ENCODE measurements at places on chromosomes 1 and 21.

- no peak for DNase-seq
These were observed 1.4 kb downstream of the MAP1LC3C start for GRCh38 chr1:241997401-241997998.

- DNase-seq = no peak
These were observed 15.1 kb upstream of the ST6GALNAC3 start for GRCh38 chr1:76059451-76059850.

DNA sequence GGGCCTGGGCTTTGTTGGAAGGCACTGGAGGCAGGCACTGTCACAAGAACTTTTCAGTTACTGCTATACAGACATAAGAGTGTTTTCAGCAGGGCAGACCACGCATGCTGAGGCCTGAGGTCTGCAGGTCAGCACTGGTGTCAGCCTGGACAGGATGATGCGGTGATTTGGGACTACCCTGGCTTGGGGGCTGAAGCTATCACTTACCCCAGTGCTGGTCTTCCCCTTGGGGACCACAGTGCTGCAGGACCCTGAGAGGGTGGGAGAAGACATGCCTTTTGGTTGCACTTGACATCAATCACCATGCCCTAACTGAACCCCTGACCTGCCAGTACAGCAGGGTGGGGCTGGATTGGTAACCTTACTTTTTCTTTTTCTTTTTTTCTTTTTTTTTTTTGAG is 9.2 kb downstream of the DMRTB1 start:
- no peak for DNase-seq

- no peak for DNase-seq
These were observed 80.6 kb downstream of the PAPPA2 start for GRCh38 chr1:176543360-176544129.

GRCh38 chr1:102640872-102641271 is 467.4 kb downstream of the COL11A1 start:
- no peak for DNase-seq

DNA sequence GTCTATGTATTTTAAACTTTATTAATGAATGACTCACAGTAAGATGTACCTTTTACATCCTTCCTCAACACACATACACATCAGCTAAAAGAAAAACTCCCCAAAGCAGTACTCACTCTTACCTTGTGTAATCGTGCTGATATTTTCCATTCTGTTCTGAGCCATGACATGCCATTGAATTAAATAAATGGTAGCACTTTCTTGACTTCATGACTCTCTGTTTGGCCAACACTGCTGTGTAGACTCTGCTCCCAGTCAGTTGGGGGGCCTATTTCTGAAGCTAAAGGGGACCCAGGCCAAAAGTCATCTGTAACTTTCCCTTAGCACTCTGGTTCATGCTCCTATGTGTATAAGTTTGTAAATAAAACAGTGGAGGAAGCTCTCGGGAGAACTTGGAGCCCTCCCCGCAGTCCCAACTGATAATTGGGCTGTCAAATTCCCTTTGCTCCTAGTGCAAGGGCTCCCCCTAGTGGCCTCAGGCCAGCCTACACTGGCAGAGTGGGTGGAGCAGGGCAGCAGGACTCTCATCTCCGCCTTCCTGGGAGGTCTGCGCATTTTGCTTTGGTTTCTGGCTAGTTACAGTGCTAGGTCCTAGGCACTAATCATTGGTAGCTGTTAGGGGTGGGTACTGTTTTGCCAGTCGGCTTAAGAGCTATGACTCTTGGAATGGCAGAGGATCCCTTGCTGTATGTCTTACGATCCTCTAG is 1.7 kb upstream of the FYB2 start:
- DNase-seq = no peak

DNA sequence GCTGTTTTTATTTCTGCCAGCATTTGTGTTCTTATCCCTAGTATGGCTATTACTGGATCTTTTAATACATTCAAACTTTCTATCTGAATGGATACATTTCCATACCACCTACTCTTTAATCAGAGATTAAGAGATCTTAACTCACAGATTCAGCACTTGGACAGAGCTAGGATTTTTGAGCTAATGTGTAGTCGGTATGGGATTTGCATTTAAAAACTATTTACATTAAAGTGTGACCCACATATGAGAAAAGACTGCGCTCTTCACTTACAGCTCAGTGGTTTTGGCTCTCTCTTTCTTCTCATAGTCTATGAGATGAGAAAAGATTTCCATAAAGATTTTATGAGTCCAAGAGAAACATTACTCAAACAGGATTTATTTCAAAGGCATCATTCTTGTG is 16.4 kb downstream of the HMGB4 start:
- no peak for DNase-seq

DNA sequence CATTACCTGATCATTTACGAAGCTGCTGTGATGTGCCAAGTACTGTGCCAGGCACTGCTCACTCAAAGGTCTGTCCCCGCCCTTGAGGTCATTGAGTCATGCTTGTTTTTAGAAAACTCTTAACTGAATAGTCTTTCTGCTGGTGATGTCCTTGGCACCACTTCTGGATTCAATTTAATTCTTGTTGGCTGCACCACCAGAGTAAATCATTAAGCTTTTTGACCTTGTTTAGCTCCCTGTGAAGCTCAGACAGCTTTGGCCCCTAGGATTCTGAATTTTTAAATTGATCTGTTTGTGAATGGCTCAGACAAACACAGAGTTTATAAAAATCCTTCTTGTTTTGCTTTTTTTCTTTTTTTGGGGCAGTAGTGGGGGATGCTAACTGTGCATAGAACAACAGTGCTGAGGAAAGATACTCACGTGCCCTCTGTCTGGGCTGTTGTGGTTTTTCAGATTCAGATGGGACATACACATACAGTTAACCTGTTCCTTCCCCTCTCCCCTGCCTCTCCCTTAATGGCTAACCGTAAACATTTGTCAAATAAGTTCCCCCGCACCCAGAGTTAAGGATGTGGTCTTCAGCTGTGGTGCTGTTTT is 67.6 kb downstream of the MTR start:
- DNase-seq = no peak
